Progenitor cell of endocrine pancreas (in vitro differentiated cells): ENCODE measurements at places on chromosomes 6 and 20. TPM values are rescaled to one million over a fixed set of nuclear protein-coding genes. Genes with fewer than 3 reads are reported as not detected.
A peak's percentile ranks its signal among the peaks of the same experiment; 100 is the strongest.

C20orf204 gene
- total RNA-seq, result 3.3 and 3.4 TPM in 2 replicates

FAM83C gene
- not detected in 2 replicates for total RNA-seq

OR2H2 gene
- not detected in 2 replicates for total RNA-seq

MUCL3 gene
- 0.05 TPM in 1 of 2 replicates, not detected in the other for total RNA-seq

FAM210B gene
- total RNA-seq, result 60.3 and 67.2 TPM in 2 replicates

CD164 gene
- total RNA-seq, result 258 and 262 TPM in 2 replicates

ARMH2 gene
- total RNA-seq, result not detected in 2 replicates

NUP43 gene
- total RNA-seq, result 58.0 and 60.8 TPM in 2 replicates

GTSF1L gene
- not detected in 2 replicates for total RNA-seq

CCR6 gene
- not detected in 2 replicates for total RNA-seq

DNA sequence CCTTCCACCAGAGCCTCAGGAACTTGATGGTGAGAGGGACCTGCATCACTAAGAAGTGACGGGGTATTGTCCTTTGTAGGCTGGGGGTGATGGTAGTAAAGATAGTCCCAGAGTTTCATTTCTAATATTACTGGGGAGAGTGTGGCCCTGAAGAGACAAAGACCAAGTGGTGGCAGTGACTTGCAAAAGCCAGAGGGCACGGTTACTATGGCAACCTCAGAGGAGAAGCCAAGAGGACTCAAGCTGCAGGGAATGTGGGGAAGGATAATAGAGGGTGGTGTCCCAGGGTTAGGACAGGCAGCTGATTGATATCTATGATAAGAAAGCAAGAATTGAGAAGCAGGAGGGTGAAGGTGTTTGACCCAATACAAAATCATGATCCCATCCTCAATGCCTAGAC is 42.5 kb downstream of the HLA-G start:
- H3K27me3 ChIP-seq, result peaks cover 58% of the 10 kb centered on the region
- DNase-seq, result no peak
- no peaks in the 10 kb centered on the region for H3K36me3 ChIP-seq
- no peaks in the 10 kb centered on the region for H3K4me1 ChIP-seq
- no peak overlapping the region for H3K4me3 ChIP-seq

DNA sequence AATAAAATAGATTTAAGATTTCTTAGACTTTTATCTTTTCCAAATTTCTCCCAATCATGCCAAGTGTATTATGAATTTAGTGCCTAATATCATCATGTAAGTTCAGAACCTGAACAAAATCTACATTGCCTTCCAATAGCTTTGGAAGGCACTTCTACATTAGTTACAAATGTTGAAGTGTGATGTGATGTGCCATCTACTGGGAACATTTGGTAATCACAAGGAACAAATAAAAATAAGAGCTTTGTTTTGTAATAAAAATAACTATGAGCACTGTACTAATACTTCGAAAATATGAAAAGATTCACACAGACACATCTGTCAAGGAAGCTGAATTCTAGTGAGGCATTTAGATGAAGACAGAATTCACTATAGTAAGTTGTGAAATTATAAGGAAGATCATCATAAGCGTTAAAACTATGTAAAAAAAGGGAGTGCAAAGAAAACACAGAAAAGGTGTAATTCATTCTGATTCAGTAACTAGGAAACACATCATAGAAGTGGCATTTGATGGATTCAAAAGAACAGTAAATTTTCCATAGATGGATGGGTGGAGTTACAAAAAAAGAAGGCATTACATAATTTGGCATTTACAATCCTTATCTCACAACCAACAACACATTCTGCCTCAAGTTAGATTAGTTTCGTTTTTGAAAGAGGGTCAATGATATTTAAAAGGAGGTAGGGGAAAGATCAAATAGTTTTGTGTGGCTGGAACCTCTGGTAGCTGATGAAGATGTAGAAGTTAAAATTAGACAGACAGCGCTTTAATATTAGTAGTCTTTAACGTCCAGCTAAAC is 161.0 kb downstream of the ASCC3 start:
- no peaks in the 10 kb centered on the region for H3K27me3 ChIP-seq
- no peak overlapping the region for H3K27ac ChIP-seq
- DNase-seq, result no peak
- H3K36me3 ChIP-seq, result peaks cover 3% of the 10 kb centered on the region
- H3K4me1 ChIP-seq, result peaks cover 4% of the 10 kb centered on the region

- no peak overlapping the region for H3K27ac ChIP-seq
- no peaks in the 10 kb centered on the region for H3K4me1 ChIP-seq
- peaks cover 71% of the 10 kb centered on the region for H3K27me3 ChIP-seq
These were observed 14.7 kb upstream of the BPIFA3 start for GRCh38 chr20:33202451-33202850.

- no peaks in the 10 kb centered on the region for H3K4me1 ChIP-seq
- H3K27me3 ChIP-seq, result peaks cover 46% of the 10 kb centered on the region
- no peak overlapping the region for H3K4me3 ChIP-seq
- DNase-seq, result no peak
- no peaks in the 10 kb centered on the region for H3K36me3 ChIP-seq
- H3K27ac ChIP-seq, result no peak overlapping the region
These were observed 9.8 kb downstream of the RIMS4 start for GRCh38 chr20:44800391-44801046.

DNA sequence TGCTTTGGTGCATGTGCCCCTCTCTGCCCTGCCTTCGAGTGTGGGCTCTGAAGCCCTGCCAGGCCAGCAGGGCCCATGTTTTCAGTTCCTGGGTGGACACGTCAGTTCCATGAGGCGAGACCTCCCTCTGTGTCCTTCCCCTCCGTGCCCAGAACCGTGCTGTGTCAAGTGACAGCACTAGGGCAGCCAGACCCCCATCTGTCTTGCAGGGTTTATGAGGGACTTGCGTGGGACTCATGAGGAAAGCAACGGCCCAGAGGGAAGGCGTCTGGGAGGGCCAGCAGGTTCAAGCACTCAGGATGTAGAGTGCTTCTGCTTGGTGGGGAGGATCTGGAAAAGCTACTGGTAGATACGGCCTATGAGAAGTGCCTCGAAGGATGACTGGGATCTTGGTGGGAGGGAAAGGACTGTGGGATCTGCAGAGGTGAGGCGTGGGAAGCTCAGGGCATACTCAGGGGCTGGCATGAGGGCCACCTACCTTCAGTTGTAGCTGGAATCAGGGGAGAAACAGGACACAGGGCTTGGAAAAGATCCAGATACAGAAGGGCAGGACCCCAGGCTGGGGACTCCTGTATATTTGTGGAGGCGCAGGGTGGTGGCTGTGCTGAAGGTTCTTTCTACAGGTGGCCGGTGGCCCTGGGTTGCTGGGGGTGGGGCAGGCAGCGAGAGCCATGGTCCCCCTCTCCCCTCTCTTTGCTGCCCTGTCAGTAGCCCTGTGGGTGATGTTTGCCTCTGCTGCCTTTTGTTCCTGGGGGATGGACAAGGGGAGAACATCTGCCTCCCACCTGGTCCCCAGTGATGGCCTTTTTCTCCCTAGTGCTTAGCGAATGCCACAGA is 5.5 kb downstream of the NPEPL1 start:
- H3K4me3 ChIP-seq, result no peak overlapping the region
- H3K36me3 ChIP-seq, result peaks cover 12% of the 10 kb centered on the region
- H3K27me3 ChIP-seq, result no peaks in the 10 kb centered on the region
- no peak for DNase-seq
- H3K27ac ChIP-seq, result peak overlapping the region; percentile 80
- H3K4me1 ChIP-seq, result no peaks in the 10 kb centered on the region

DNA sequence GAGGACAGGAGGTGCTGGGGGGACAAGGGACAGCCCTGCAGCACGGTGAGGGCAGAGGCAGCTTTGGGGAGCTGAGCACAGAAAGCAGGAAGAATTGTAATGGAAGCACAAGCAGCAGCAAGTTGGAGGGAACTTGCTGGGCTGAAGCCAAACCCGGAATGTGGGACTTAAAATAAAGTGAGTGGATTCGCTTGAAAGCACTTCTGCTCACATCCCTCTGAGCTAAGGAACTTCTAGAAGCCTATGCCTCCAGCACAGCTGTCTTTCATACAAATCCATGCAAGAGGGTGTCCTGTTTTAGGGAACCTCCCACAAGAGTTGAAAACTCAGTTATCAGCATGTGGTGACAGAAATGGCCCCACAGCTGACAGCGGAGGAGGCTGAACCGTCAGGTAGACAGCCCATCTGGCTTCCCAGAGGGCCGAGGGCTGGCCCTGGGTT is 71.4 kb upstream of the MLN start:
- no peak overlapping the region for H3K4me3 ChIP-seq
- DNase-seq, result no peak
- peaks cover 36% of the 10 kb centered on the region for H3K4me1 ChIP-seq
- peaks cover 9% of the 10 kb centered on the region for H3K27me3 ChIP-seq

GRCh38 chr6:156471000-156471399 is 306.2 kb upstream of the ARID1B start:
- no peaks in the 10 kb centered on the region for H3K4me1 ChIP-seq
- H3K4me3 ChIP-seq, result no peak overlapping the region
- no peaks in the 10 kb centered on the region for H3K27me3 ChIP-seq
- DNase-seq, result no peak
- H3K27ac ChIP-seq, result no peak overlapping the region

GRCh38 chr6:23692184-23692583 is 433.8 kb upstream of the NRSN1 start:
- H3K4me3 ChIP-seq, result no peak overlapping the region
- H3K27ac ChIP-seq, result no peak overlapping the region
- no peaks in the 10 kb centered on the region for H3K36me3 ChIP-seq
- H3K4me1 ChIP-seq, result peaks cover 11% of the 10 kb centered on the region

- peaks cover 10% of the 10 kb centered on the region for H3K36me3 ChIP-seq
- H3K27me3 ChIP-seq, result no peaks in the 10 kb centered on the region
- no peak for DNase-seq
- H3K4me1 ChIP-seq, result peaks cover 6% of the 10 kb centered on the region
- H3K27ac ChIP-seq, result no peak overlapping the region
These were observed 46.4 kb downstream of the SLC9A8 start for GRCh38 chr20:49859011-49859410.

- H3K27ac ChIP-seq, result no peak overlapping the region
- DNase-seq, result peak; percentile 12
- H3K27me3 ChIP-seq, result no peaks in the 10 kb centered on the region
- H3K4me3 ChIP-seq, result no peak overlapping the region
- no peaks in the 10 kb centered on the region for H3K36me3 ChIP-seq
These were observed 171.4 kb downstream of the GMPR start for GRCh38 chr6:16409531-16410441.

GRCh38 chr6:81890846-81891245 is 138.4 kb upstream of the TENT5A start:
- peaks cover 4% of the 10 kb centered on the region for H3K27me3 ChIP-seq
- H3K36me3 ChIP-seq, result no peaks in the 10 kb centered on the region
- DNase-seq, result no peak

GRCh38 chr6:146594495-146594894 is 4.3 kb upstream of the ADGB start:
- no peak overlapping the region for H3K4me3 ChIP-seq
- H3K4me1 ChIP-seq, result peaks cover 9% of the 10 kb centered on the region
- no peaks in the 10 kb centered on the region for H3K36me3 ChIP-seq
- no peak overlapping the region for H3K27ac ChIP-seq
- H3K27me3 ChIP-seq, result no peaks in the 10 kb centered on the region
- no peak for DNase-seq

GRCh38 chr20:18657575-18657974 is 69.7 kb downstream of the DTD1 start:
- H3K4me3 ChIP-seq, result no peak overlapping the region
- DNase-seq, result no peak
- H3K4me1 ChIP-seq, result no peaks in the 10 kb centered on the region
- peaks cover 1% of the 10 kb centered on the region for H3K36me3 ChIP-seq
- H3K27ac ChIP-seq, result no peak overlapping the region
- no peaks in the 10 kb centered on the region for H3K27me3 ChIP-seq

DNA sequence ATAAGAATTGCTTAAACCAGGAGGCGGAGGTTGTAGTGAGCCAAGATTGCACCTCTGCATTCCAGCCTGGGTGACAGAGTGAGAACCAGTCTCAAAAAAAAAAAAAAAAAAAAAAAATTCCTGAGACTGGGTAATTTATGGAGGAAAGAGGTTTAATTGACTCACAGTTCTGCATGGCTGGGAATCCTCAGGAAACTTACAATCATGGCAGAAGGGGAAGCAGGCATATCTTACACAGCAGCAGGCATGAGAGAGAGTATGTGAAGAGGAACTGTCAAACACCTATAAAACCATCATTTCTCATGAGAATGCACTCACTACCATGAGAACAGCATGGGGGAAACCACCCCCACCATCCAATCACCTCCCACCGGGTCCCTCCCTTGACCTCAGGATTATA is 1.8 kb upstream of the FKBP1A start:
- no peak overlapping the region for H3K27ac ChIP-seq
- no peak overlapping the region for H3K4me3 ChIP-seq
- H3K27me3 ChIP-seq, result peaks cover 43% of the 10 kb centered on the region
- H3K36me3 ChIP-seq, result no peaks in the 10 kb centered on the region
- H3K4me1 ChIP-seq, result peaks cover 31% of the 10 kb centered on the region
- DNase-seq, result no peak

DNA sequence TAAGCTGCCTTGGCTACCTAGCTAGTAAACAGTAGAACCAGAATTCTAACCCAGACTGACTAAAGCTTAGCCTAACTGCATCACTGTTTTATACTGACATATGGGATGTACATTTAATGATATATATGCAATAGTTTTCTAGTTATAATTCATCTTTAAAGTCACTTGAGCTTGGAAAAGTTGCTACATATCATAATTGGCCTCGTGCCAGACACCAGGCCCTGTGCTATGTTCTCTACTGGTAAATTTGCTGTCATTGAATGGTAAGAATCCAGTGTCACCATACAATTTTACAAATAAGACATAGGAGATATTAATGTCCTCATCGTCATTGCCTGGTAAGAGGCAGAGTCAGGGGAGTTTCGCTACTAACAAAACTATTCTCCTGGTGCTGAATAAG is 396.8 kb downstream of the CDKAL1 start:
- H3K4me3 ChIP-seq, result no peak overlapping the region
- H3K36me3 ChIP-seq, result peaks cover 1% of the 10 kb centered on the region

GRCh38 chr6:161792851-161793493 is 519.1 kb upstream of the AGPAT4 start:
- DNase-seq, result no peak
- H3K4me3 ChIP-seq, result no peak overlapping the region
- peaks cover 11% of the 10 kb centered on the region for H3K27me3 ChIP-seq
- H3K27ac ChIP-seq, result no peak overlapping the region
- no peaks in the 10 kb centered on the region for H3K4me1 ChIP-seq
- H3K36me3 ChIP-seq, result no peaks in the 10 kb centered on the region

- no peak overlapping the region for H3K4me3 ChIP-seq
- no peak overlapping the region for H3K27ac ChIP-seq
- no peaks in the 10 kb centered on the region for H3K36me3 ChIP-seq
- H3K4me1 ChIP-seq, result no peaks in the 10 kb centered on the region
- no peak for DNase-seq
These were observed 19.8 kb upstream of the C6orf62 start for GRCh38 chr6:24738741-24739140.
